Omental fat pad (tissue), 4 donors: ENCODE measurements at places on chromosomes 13 and 19. TPM values are rescaled to one million over a fixed set of nuclear protein-coding genes. Genes with fewer than 3 reads are reported as not detected.

DNA sequence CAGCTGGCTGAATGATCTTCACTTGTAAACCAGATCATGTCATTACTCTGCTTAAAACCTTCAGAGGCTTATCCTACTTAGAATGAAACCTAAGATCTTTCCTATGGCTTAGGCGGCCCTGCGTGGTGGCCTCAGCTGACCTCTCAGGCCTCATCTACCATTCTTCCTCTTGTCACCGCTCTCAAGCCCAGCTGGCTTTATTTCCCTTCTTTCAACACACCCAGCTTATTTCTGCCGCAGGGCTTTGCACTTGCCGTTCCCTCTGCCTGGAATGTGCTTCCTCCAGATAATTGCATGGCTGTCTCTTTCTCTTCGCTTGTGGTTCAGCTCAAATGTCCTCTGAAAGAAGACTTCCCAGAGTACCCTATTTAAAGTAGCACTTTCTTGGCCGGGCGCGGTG is 3.6 kb upstream of the ASF1B start:
- DNase-seq: no peak

Gene VSTM1
- not detected for total RNA-seq

GRCh38 chr13:113152691-113152983 is 5.8 kb upstream of the PROZ start:
- DNase-seq: no peak

Gene SYCN
- not detected for total RNA-seq

Gene CCDC70
- not detected for total RNA-seq

Gene TMPRSS9
- total RNA-seq: 0.12 TPM

DNA sequence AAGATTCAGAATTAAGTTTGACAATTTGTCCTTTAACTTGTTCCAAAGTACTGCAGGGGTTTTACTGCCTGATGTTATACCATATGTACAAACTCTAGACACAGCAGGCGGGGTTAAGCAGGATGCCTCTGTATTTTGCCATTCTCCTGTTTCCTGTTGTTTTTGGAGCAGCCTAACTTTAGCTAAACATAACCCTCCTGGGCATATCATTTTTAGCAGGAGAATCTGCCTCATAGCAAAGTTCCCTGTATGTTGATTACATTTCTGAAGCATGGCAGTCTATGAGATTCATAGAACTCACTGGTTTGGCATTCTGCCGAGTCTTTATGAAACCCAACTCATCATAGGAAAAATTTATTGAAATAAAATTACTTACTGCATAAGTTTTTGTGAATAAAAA is 5.2 kb downstream of the LHFPL6 start:
- no peak for DNase-seq

Gene USHBP1
- total RNA-seq: 2.4 TPM

- no peak for DNase-seq
Observed at GRCh38 chr13:80504453-80504852, 163.5 kb upstream of the SPRY2 start.

DNA sequence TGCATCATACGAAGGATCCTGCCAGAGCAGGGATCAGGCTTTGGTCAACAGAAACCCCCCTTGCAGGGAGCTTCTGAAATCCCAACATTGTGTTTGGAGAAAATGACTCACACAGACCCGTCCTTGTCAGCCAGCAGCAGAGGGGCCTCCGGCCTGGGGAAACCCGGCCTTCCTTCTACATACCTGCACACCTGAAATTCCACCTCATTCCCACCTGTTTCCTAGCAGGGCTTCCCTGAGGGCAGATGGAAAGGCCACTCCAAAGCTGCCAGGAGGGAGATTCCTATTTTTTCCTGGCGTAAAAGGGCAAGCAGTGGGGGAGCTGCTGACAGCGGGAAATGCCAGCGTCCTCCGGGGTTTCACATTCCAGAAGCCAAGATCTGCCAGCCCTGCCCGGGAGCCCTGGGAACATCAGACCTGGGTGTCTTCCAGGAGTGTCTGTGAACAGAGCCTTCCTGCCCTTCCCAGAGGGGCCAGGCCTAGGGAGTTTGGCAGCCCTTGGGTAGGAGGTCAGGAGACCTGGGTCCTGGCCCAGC is 3.0 kb upstream of the IGFL1 start:
- DNase-seq: no peak

Gene UBE2M
- total RNA-seq: 19.4 TPM

DNA sequence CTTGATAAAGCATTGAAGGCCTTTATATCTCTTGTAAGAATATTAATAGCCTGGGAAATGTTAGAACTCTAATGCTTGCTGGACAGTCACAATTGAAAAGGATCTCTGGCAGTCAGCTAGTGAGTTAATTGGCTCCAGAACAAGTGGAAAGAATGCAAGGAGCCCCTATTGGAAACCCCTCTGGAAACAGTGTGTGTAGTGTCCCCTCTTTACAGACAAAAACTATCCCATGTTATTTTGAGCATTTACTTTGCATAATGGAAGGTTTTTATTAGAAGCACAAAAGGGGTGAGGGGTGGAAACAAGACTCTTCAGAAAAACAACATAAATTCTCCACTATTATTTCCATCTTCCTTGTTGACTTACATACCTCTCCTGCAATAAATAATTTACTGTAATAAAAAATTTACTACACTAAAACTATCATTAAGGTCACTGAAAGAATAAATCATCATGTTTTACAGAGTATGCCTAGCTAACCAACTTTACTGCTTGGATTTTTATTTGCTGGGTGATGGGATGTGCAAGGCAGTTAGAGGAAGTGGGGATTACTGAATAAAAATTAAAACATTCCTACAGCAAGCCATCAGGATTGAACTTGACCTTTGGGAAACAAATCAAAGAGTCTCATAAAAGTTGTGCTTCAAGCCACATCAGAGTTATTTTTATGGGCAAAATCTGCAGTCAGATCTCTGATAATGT is 610.4 kb downstream of the TBC1D4 start:
- DNase-seq: no peak

Gene SWSAP1
- total RNA-seq: 0.48 TPM

Gene OR7A5
- not detected for total RNA-seq

DNA sequence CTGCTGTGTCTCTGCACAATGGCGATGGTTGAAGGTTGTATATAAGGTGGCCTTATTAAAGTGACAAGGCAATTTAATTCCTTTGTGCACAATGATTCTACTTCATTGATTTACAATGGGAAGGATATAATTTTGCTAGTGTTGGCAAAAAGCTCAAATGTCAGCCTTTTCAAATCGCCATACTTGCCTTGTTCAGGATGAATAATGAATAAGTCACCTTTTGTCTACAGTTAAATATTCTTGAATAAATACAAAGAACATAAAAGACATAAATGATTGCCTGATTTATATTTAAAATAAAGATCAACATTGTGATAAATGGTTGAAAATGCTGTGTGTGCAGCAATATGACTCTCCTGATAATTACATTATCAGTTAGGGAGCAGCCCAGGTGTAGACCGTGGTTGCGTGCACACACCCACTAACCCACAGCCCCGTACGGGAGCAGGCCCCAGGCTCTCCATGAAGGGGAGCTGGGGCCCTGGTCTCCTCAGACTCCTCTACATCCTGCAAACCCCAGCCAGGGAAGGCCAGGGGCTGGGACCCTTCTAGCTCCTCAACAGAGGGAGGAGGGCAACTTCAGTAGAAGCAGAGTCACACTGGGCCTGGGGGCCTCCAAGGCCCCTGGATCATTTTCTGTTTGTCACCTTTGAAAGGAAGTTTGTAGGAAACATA is 64.9 kb downstream of the TEX29 start:
- no peak for DNase-seq

DNA sequence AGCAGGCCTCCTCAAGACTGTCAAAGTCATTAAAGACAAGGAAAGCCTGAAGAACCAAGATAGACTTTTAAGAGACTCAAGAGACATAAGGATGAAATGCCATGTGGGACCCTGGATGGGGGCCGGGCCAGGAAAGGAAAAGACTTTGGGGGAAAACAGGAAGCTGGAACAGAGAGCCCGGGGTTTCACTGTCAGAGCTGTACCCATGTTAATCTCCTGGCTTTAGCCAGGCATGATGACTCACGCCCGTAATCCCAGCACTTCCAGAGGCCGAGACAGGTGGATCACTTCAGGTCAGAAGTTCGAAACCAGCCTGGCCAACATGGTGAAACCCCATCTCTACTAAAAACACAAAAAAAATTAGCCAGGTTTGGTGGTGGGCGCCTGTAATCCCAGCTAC is 5.6 kb upstream of the KLF16 start:
- DNase-seq: no peak

Gene NLRP13
- not detected for total RNA-seq

Gene ZNF524
- total RNA-seq: 27.5 TPM

DNA sequence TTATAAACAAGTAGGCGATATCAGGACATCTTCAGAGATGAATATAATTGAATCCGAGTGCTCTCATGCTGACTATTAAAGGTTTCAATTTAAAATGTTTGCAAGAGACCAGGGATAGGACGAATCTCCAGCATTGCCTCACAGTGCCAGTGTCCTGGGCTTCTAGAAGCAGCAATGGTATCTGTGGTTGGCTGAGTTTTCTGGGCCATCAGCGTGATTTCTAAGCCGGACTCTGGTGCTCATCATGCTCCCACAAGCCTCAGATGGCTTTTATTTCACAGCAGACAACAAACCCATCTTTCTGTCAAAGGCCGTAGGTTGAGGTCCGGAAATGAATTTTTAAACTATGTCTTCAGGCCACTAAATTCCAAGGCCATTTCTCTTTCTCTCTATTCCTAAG is 187.7 kb downstream of the FOXO1 start:
- no peak for DNase-seq

DNA sequence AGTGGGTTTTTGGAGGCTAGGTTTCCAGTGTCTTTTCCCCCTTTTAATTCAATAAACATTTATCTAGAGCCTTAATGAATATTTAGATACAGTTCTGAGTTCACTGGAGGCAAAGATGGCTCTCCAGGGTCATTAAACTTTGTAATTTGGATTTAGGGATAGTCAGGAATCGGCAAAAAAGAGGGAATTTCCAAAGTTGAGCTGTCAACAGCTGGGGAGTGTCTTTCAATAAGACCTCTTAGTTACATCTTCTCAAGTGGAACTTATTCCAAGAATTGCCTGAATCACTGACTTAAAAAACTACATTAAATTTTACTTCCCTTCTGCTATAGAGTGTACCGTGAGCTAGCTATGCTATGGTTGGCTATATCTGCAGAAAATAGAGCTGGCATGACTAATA is 2.0 kb downstream of the LRCH1 start:
- DNase-seq: no peak

Gene IL12RB1
- total RNA-seq: 1.1 TPM

Gene FGF21
- not detected for total RNA-seq

Gene ZNF433
- total RNA-seq: 5.2 TPM

- DNase-seq: no peak
Observed at GRCh38 chr13:79442221-79442620, 36.2 kb upstream of the RBM26 start.

Gene PLIN5
- 42.5 TPM for total RNA-seq

DNA sequence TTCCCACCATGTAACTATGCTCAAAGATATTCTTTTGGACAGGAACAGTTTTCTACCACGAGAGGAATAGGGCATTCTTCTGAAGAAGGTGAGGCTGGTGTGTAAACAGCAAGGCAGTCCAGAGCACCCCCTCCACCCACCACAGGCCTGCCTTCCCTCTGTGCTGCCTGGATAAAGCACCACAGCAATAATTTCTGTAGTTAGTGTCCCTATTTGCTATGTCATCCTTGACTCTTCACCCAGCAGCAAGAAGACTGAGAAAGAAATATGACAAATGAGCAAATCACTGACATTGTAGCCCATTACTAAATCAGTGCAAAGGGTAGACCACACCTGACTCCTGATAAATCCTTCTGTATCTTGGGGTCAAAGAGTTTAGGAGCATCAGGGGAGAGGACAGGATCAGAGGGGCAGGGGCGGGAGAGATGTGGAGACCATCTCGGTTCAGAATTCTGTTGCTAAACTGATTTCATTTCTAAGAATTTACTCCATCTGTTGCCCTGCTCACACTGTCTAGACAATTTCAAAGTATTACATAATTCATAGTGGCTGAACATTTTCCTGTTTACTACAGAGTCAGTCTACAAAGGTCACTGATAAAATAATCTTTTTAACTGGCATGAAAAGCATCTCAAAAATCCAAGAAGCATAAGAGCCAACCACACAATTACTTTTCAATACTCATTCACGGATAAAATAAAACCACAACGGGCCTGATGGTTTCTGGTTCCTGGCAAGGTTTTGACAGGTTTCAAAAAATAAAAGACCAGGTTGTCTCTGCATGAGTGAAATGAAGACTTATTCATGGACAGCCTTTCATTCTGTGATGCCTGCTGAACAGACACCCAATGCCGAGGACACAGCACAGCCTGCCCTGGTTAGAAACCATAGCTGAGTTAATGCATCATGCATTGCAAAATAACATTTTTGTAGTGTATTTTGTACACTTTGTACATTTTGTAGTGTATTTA is 88.4 kb upstream of the IRS2 start:
- no peak for DNase-seq

Gene RASGRP4
- total RNA-seq: 10.9 TPM

Gene SNAPC2
- 13.0 TPM for total RNA-seq

- no peak for DNase-seq
Observed at GRCh38 chr13:111533900-111534683, 213.7 kb downstream of the TEX29 start.

Gene APLP1
- 1.9 TPM for total RNA-seq

DNA sequence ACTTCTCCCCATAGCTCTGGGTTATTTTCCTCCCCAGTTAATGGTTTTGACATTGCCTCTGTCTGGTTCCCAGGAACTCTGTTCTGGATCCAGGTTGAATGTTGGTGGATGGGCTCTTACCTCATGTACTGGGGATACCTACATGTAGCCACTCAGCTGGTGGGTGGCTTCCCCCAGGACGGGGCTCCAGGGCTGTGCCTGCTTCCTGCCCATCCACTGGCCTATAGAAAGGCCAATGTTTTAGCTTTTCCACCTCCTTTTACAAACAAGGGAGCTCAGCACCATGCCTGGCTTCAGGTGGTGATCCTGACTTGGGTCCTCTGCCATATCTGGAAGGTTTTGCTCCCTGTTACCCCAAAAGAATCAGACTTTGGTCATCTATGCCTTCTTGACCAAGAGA is 120.2 kb downstream of the AKAP11 start:
- DNase-seq: no peak

Gene DCT
- total RNA-seq: 1.0 TPM

Gene KLK12
- total RNA-seq: not detected

Gene ICAM5
- 1.1 TPM for total RNA-seq

DNA sequence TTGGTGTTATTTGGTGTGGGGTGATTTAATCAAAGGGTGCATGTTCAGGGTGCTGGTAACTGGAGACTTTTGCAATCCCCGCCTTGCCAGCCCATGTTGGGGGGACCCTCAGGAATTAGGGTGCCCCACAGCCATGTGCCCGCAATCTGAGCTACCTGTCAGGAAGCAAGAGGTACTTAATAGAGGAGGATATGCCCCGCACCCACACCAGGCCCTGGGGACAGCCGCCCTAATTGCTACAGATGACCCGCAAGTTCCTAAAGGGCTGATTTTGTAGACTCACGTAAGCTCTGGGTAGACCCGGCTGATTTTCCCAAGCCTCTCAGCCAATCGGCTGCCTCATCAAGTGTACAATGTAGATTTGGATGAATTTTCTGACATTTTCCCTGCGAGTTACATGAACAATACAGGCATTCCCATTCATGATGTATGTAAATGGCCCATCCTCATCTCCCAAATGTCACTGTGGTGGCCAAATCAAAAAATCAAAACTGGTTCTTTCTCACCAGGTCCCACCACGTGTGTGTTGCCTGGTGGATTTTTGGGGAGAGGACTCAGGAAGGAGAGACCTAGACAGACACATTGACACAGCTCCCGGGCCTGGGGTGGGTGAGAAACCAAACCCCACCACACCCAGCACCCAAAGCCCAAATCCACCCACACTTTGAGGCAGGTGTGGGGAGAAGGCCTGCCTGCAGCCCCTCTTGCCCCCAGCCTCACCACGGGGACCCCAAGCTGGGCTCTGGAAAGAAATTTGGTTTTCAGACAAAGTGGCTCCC is 119.2 kb upstream of the SPACA7 start:
- DNase-seq: no peak

GRCh38 chr13:105805892-105806627 is 729.4 kb downstream of the EFNB2 start:
- DNase-seq: no peak

Gene ATP7B
- 9.8 TPM for total RNA-seq
